ENCODE measurements at places on chromosomes 13 and 19. TPM values are rescaled to one million over a fixed set of nuclear protein-coding genes. Genes with fewer than 3 reads are reported as not detected.

DNA sequence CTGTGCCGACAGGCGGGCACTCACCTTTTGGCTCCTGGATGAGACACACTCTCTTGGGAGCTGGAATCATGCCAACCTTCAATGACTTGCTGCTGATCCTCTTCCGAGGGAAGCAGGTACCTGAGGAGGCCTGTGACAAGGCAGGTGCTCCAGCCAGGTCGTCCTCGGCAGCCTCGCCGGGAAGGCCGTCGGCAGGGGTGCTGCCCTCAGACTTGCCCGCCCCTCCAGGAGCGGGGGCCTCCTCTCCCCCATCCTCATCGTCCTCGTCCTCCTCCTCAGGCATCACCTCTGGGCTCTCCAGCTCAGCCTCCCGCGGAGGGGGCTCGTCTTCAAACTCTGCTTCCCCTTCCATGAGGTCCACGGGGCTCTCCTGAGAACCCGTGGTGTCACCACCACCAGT is 29.2 kb downstream of the SUGP2 start:
- H3K27me3 ChIP-seq = no peaks in the 10 kb centered on the region
- H3K4me1 ChIP-seq = no peaks in the 10 kb centered on the region
- no peak overlapping the region for H3K27ac ChIP-seq
- no peak overlapping the region for H3K4me3 ChIP-seq

The NDUFB7 gene
- polyA plus RNA-seq = 259 TPM

GRCh38 chr13:101412076-101412475 is 4.2 kb downstream of the NALCN start:
- H3K4me3 ChIP-seq = no peak overlapping the region
- DNase-seq = no peak
- no peak overlapping the region for H3K27ac ChIP-seq
- no peaks in the 10 kb centered on the region for H3K36me3 ChIP-seq

GRCh38 chr19:5865772-5866171 is 4.6 kb downstream of the FUT5 start:
- no peak overlapping the region for H3K4me3 ChIP-seq
- H3K27ac ChIP-seq = no peak overlapping the region
- H3K4me1 ChIP-seq = no peaks in the 10 kb centered on the region
- no peak for DNase-seq

DNA sequence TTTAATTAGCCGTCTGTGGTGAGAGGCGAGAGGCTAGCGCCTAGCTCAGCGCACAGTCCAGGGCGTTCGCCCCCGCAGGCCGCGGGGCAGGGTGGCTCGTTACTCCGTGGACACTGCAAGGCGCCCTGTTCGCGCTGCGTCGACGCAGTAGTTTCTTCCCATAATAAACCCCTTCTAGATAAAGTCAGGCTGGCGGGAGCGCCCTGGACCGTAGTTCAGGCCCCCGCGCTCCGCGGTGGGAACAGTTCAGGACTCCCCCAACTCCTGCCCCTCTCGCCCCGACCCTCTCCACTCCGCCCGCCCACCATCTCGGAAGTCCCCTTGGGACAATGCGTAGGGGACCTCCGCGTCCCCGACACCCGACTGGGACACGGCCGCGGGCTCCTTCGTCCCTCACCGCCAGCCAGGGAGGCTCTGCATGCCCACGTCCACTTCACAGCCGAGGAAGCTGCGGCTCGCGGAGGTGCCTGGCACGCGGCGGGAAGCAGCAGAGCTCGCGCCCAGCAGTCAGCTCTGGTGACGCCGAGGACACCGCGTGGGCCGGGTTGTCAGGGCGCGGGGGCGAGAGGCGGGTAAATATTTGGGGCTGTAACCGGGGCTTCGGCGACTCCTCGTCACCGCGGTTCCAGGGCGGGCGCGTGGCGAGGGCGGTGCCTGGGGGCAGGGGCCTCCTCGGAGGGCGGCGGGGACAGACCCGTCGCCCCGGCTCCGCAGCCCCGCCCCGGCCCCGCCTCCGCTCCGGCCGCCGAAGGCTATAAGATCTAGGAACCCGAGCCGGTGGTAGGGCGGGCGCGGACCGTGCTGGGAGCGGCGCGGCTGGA is at the start of gene RGCC:
TSS of gene RGCC (plus strand) at position 783 of the 821 bp plus-strand sequence. CDS start 158 bp downstream, outside the sequence.
- H3K4me1 ChIP-seq = peaks cover 5% of the 10 kb centered on the region
- peak within 1 kb of the TSS; percentile 45 for H3K27ac ChIP-seq
- H3K4me3 ChIP-seq = peak within 1 kb of the TSS; percentile 57
- H3K27me3 ChIP-seq = no peaks in the 10 kb centered on the region

DNA sequence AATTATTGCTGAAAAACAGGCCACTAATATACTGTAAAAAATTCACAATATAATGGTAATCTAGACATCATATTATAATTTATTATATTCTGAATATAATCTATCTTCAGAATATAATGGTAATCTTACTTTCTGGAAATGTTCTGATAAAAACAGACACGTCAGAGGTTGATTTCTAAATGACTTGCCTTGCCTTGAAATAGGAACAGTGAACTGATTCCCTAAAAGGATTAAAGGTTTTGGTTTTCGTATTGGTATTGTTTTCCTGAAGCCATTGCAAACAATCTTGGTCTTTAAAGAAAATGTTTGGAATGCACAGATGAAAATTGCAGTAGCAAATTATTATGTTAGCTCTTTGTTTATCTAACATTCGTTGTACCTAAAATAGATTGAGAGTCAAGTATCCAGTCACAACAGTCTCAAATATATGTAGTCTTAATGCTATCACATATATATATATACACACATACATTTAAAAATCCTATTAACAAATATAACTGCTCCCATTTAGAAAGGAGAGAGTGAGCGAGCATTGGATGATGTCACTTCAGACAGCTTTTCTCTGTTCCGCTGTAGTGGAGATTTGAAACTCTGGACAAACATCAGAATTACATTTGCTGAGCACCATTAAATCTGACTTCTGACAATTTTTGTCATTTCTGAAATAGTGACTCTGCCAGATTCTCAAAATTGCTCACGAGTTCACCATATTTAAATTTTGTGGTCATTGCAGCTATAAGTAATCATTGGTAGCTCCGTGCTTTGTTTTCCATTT is 1.7 kb downstream of the ITM2B start:
- peak overlapping the region; percentile 100 for H3K27ac ChIP-seq
- H3K36me3 ChIP-seq = no peaks in the 10 kb centered on the region
- H3K27me3 ChIP-seq = no peaks in the 10 kb centered on the region
- peaks cover 23% of the 10 kb centered on the region for H3K4me1 ChIP-seq
- H3K4me3 ChIP-seq = peak overlapping the region; percentile 98

The SLC8A2 gene
- polyA plus RNA-seq = 4.2 TPM

DNA sequence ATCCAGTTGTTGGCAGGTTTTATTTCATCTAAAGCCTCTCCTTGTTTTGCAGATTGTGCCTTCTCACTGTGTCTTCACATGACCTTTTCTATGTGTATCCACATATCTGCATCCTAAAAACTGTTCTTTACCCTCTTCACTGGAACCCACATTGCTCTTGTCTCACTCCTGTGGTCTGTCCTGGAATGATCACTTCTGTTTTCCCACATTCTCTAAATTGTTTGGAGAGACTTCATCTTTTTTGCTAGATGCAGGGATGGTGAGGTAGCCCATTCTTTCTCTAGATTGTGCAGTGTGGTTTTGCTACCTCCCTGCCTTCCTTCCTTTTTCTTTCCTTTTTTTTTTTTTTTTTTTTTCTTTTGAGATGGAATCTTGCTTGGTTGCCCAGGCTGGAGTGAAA is 608.6 kb upstream of the MIR17HG start:
- H3K4me1 ChIP-seq = no peaks in the 10 kb centered on the region
- no peak overlapping the region for H3K27ac ChIP-seq
- DNase-seq = no peak
- H3K4me3 ChIP-seq = no peak overlapping the region
- no peaks in the 10 kb centered on the region for H3K27me3 ChIP-seq

DNA sequence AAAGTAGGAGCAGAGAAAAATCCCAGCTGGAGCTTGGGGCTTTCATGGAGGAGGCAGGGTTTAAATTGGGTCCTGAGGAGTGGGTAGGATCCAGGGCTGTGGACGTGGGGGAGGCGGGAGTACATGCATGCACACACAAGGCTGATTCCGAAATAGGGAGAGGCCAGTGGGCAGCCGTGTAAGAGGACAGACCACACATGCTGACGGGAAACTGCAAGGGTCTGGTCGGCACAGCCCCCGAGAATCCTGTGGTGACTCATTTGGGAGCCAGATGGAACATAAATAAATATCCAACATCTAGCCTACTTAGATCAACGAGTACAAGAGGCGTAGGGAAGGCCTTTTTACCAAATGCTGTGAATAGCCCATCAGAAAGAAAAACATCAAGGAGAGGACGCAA is 216.3 kb upstream of the ZNF507 start:
- no peaks in the 10 kb centered on the region for H3K36me3 ChIP-seq
- H3K27ac ChIP-seq = no peak overlapping the region
- H3K4me3 ChIP-seq = no peak overlapping the region
- no peaks in the 10 kb centered on the region for H3K27me3 ChIP-seq
- no peaks in the 10 kb centered on the region for H3K4me1 ChIP-seq

GRCh38 chr13:29532116-29532515 is 63.4 kb downstream of the SLC7A1 start:
- H3K4me3 ChIP-seq = no peak overlapping the region
- no peaks in the 10 kb centered on the region for H3K4me1 ChIP-seq
- no peaks in the 10 kb centered on the region for H3K36me3 ChIP-seq
- no peak overlapping the region for H3K27ac ChIP-seq

DNA sequence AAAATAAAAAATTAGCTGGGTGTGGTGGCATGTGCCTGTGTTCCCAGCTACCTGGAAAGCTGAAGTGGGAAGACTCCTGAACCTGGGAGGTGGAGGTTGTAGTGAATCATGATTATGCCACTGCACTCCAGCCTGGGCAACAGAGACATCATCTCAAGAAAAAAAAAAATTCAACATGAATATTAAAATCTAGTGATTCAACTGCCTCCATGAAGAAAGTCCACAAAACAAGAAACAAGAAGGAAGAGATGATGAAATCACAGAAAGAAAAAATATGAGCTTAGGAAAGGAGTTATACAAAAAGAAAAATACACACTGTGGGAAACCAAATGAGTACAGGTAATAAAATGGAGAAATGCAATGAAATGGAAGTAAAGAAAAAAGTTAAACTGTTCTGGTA is 99.6 kb upstream of the SIAH3 start:
- no peaks in the 10 kb centered on the region for H3K27me3 ChIP-seq
- H3K4me3 ChIP-seq = no peak overlapping the region
- H3K36me3 ChIP-seq = no peaks in the 10 kb centered on the region
- DNase-seq = no peak
- H3K27ac ChIP-seq = no peak overlapping the region
- no peaks in the 10 kb centered on the region for H3K4me1 ChIP-seq

The CEACAM8 gene
- not detected for polyA plus RNA-seq

DNA sequence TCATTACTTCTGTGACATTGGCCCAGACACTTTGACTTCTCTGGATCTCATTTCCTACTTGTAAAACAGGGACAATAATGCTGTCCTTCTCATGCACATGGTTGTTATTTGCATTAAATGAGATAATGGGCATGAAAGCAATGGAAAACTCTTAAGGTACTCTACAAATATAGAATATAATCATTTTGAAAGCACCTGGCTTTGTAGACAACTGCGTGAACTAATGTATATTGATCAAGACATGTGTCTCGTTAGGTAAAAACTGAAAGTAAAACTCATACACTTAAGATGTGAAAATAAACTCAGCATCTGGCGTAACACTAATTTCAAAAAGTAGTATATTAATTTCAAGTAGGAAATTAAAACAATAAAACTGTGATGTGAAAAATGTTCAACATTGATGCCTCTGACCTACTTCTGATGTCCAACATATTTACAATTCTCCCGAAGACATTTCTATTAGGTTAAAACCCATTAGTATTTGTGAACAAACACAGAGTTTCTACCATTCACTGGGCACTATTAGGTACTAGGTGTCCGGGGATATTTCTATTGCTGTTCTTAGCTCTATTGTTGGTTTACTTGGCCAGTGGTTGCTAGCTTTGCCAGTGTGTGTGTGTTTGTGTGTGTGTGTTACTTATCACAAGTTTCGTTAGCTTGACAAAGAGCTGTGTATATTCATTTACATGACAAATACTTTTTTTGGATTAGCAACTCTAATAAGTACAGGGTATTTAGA is 220.5 kb downstream of the KCNRG start:
- no peaks in the 10 kb centered on the region for H3K27me3 ChIP-seq
- no peak overlapping the region for H3K4me3 ChIP-seq
- H3K27ac ChIP-seq = no peak overlapping the region

The SLC5A5 gene
- polyA plus RNA-seq = 1.1 TPM

The C19orf67 gene
- 12.6 TPM for polyA plus RNA-seq

The PLIN5 gene
- 3.8 TPM for polyA plus RNA-seq

- no peak overlapping the region for H3K27ac ChIP-seq
- H3K4me3 ChIP-seq = no peak overlapping the region
- no peaks in the 10 kb centered on the region for H3K27me3 ChIP-seq
These were observed 15.3 kb upstream of the HNRNPUL1 start for GRCh38 chr19:41248895-41249294.

GRCh38 chr19:1622007-1622406 is 16.7 kb upstream of the UQCR11 start:
- H3K27me3 ChIP-seq = no peaks in the 10 kb centered on the region
- H3K27ac ChIP-seq = no peak overlapping the region
- no peaks in the 10 kb centered on the region for H3K36me3 ChIP-seq
- no peak overlapping the region for H3K4me3 ChIP-seq

The APOC4 gene
- not detected for polyA plus RNA-seq

DNA sequence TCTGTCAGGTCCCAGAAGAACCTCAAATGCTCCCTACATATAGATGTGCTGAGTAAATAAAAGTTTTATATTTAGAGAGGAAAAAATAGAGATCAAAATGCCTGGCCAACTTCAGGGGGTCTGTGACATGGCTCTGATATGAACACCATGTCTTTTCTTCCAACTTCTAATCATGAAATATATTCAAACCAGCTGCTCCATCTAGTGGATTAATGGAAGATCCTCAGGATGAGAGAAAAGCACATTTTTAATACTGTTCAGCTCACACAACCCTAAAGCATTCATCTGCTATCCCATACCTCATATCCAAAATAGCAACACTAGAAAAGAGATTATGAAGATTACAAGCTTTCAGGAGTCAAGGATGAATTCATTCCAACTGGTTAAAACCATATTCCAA is 56.0 kb upstream of the DOCK9 start:
- H3K4me3 ChIP-seq = no peak overlapping the region
- DNase-seq = no peak
- no peaks in the 10 kb centered on the region for H3K4me1 ChIP-seq
- H3K27me3 ChIP-seq = no peaks in the 10 kb centered on the region
- no peak overlapping the region for H3K27ac ChIP-seq
- H3K36me3 ChIP-seq = no peaks in the 10 kb centered on the region

DNA sequence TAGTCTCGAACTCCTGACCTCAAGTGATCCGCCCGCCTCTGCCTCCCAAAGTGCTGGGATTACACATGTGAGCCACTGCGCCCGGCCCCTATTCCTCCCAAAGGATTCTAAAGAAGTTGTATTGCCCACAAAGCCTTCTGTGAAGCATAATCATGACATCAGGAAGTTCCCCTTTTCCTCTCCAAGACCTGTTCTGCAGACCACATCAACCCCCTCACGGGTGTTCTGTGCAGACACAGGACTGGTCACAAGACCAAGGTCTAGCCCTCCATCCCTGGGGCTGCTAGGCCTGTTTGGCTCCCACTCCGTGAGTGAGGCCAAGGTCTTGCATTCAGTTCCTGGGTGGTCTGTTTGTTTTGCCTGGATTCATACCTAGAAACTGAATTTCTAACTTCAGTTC is 178.1 kb downstream of the FLT1 start:
- H3K27me3 ChIP-seq = no peaks in the 10 kb centered on the region
- H3K4me3 ChIP-seq = no peak overlapping the region
- H3K27ac ChIP-seq = peak overlapping the region; percentile 43
- DNase-seq = peak; percentile 63
- peaks cover 12% of the 10 kb centered on the region for H3K4me1 ChIP-seq
- no peaks in the 10 kb centered on the region for H3K36me3 ChIP-seq
